Ecto neural progenitor cell (in vitro differentiated cells): ENCODE measurements at places on chromosomes 7 and 10.

- DNase-seq, result no peak
These were observed 358.1 kb downstream of the PRPF18 start for GRCh38 chr10:13944823-13945222.

DNA sequence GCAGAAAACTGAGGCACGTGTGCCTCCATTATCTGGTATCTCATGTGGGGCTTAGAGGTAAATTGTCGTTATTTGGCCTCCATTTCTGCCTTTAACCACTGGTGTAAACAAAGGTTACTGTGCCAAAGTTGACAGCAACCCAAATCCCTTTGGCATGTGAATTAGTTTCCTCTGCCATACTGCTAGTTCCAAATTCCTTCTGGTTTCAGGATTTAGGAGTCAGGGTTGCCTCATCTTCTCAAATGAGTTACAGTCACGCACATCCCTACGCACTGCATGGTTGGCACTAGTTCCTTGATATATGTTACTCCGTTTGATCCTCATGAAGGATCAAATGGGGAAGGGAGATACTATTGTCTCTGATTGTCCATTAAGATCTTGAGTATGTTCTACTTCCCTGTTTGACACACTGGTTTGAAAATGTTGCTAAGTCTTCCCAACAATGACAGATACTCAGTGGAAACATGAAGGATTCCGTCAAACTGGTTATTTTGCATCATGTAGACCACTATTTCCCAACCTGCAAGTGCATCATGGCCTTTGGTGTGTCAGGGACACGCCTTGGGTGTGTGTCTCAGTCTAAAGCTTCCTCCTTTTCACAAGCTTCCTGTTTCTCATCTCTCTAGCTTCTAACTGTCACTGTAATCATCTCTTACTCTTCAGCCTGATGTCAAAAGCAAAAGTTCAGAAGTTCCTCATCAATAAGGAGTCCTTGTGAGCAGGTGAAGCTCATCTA, at the start of gene LIPN:
Gene LIPN (plus strand): TSS at position 655 of the 736 bp plus-strand sequence. CDS start 1,386 bp downstream, outside the sequence.
- DNase-seq, result no peak

DNA sequence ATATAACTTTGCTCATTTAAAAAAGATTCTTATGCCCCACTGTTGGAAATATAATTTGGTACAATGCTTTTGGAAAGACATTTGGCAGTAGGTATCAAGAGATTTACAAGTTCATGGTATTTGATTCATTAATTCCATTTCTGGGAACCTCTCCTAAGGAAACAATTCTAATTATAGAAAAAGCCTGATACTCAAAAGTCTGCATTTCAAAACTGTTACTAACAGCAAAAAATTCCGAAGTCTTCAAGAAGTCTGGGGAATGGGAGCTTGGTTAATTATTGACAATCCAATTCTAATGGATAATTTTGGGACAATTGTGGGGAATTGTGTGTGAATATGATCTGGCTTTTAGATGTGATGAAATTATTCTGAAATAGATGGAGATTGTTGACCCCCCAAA, 59.6 kb downstream of the HDAC9 start:
- no peak for DNase-seq

GRCh38 chr10:113241599-113242360, 291.7 kb downstream of the TCF7L2 start:
- DNase-seq, result no peak
